ENCODE measurements at places on chromosomes 5 and 9.

GRCh38 chr5:174221946-174222345 is 176.4 kb downstream of the NSG2 start:
- no peak for DNase-seq

DNA sequence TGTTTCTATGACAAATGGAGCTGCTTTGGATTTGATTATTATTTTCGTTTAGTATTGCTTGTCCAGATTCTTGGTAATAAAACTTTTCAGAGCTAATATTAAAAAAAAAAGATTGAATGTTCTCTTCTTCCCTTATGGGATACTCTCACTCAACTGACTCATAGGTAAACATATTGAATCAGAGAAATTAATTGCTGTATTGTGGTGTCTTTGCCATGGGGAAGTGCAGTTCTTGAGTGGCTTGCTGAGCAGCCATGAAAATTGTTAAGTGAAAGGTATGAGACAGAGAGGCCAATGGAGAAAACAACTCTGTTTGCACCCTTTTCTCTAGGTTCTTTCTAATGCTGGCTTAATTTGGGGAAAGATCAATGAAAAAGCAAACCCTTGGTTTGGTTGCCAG is 149.9 kb upstream of the HMHB1 start:
- no peak for DNase-seq

- DNase-seq: no peak
Measured at GRCh38 chr9:126348911-126349550, 22.4 kb downstream of the MVB12B start.

DNA sequence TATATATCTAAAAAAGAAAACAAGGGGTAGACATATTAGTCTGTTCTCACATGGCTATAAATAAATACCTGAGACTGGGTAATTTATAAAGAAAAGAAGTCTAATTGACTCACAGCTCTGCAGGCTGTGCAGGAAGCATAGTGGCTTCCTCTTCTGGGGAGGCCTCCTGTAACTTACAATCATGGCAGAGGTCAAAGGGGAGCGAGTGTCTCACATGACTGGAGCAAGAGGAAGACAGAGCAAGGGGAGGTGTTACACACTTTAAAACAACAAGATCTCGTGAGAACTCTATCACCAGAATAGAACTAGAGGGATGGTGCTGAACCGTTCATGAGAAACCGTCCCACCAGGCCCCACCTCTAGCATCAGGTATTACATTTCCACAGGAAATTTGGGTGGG is 616.8 kb downstream of the TLE4 start:
- DNase-seq: no peak

DNA sequence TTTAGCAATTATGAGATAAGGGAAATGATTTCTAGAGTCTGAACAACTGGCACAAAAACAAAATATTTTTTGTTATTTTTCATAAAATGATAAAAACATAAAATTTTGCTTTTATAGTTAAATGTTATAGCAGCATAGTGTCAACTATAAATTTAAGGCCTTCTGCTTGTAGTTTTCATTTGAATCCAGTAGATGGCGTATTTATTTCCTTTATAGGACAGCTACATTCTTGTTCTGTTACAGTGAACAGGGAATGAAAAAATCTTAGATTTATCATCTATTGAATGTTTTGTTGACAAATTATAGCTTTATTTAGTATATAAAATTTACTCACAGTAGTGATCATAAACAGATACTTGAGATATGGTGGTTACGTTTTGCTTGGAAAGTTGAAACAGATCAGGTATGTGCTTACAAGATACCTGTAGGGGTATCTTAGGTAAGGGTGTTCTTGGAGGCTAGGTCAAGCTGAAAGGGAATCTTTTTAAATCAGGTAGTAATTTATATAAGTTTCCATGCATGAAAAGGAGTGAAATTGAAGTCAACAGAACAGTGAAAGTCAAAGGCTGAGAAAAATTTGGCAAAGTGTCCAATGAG is 239.3 kb upstream of the GRIN3A start:
- DNase-seq: no peak

- DNase-seq: no peak
Measured at GRCh38 chr9:37967014-37967760, 63.3 kb upstream of the SLC25A51 start.

GRCh38 chr5:117594166-117594565 is 1019.5 kb upstream of the SEMA6A start:
- no peak for DNase-seq

DNA sequence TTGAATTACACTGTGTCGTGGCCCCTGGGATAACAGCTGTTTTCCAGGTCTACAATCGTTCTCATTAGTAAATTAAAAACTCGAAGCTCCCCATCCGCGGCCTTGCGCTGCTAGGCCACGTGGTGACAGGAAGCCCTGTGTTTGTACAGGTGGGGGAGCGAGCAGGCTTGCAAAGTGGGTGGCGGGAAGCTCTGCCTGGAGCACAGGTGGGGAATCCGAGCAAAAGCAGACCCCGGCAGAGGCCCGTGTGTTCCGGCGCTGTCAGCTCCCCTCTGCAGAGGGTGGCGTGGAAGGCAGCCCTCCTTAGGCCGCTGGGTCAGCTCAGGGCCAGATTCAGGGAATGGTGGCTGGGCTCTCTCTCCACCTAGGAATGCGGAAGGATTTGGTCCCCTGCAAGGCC is 59.5 kb upstream of the ERCC6L2 start:
- DNase-seq: no peak

DNA sequence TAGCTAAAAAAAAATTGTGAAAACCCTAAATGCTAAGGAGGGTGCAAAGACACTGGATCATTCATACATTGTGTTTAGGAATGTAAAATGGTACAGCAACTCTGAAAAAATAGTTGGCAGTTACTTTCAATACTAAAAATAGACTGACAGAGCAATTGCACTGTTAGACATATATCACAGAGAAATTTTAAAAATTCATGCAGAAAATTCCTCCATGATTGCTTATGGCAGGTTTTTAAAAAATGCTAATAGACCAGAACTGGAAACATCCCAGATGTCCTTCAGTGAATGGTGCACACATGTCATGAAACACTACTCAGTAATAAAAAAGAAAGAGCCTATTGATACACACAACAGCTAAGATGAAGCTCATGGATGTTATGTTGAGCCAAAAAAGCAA is 349.8 kb upstream of the DAB2 start:
- no peak for DNase-seq

DNA sequence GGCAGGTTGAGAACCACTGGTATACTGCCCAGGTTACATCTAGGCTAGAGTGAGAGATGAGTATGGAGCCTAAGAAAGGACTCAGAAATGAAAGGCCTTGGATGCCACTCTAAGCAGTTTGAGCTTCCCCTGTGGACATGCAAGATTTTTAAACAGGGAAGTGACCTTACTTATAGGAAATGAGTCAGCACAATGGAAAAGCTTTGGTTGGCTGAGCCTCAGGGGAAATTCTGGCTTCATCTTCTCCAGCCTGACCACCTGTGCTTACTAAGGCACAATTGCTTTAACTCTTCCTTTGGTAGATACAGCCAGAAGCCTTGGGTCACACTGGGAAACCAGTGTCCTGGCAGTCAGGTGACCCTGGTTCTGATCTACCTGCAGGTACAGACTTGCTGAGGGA is 380.2 kb upstream of the ZNF462 start:
- no peak for DNase-seq

- no peak for DNase-seq
Measured at GRCh38 chr9:12739014-12739652, 35.7 kb upstream of the LURAP1L start.

DNA sequence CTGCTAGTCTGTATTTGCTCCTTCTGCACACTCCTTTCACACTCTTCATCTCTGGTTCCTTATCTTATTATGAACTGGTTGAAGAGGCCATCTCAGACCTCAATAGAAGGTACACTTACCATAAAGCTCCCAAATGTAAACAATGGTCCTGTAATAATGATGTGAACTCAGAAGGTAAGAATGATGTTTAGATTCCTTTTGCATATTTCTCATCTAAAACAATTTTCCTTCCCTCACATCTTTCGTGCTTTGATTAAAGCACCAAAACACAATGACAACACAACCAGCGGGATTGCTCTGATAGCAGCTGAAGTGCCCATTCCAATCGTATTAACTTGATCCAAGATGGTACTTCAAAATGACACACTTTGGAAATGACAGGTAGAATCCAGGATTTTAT is 34.3 kb downstream of the NFIB start:
- DNase-seq: no peak

DNA sequence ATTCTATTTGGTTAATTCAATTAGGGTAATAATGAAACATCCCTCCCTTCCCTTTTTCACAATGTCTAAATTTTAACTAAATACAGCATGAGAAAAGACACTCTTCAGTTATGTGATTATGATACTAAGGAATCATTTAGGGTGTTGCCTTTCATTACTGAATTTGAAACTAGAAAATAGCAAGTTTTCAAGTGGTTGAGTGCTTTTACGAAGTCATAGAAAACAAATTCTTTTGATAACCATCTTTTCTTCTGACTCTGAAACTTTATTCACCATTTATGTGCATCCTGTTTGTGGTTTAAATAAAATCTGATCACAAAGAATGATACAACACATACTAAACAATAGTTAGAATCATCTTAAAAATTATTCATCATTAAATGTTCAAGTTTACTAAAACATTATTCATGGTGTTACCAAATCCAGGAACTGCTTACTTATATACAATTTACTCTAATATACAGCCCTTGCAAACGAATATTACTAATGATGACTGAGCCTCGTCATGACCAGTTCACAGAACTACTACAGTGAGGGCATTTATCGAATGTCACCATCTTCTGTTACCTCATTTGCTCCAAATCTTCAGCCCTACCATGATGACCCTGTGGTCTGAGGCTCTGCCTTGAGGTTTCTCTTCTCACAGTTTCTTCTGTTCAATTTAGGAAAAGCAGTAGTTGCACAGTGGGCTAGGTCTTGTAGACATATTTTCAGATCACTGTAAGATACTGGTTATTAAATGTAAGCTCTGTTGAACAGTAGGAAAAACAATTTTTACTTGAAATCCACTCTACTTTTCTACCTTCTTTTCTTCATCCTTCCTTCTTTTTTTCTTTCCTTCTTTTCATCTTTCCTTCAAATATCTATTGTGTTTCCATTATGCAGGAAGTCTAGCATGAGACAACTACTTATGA is 18.3 kb upstream of the IL9 start:
- no peak for DNase-seq

DNA sequence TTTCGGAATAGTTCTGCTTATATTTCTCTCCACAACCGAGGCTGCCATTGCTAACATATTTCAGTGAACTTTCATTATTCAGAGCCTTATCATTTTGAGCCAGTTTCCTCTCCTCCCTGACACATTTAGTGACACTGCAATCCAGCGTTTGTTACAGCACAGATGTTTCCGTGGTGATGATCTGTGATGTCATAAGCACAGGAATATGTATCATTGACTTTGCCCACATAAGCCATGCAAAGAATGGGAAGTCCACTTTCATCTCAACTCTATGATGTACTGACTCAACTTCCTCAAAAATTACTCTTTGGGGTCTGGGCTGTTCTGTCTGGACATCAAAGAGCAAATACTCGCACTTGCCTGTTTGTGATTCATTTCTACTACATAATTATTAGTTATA is 291.8 kb downstream of the EBF1 start:
- DNase-seq: no peak

DNA sequence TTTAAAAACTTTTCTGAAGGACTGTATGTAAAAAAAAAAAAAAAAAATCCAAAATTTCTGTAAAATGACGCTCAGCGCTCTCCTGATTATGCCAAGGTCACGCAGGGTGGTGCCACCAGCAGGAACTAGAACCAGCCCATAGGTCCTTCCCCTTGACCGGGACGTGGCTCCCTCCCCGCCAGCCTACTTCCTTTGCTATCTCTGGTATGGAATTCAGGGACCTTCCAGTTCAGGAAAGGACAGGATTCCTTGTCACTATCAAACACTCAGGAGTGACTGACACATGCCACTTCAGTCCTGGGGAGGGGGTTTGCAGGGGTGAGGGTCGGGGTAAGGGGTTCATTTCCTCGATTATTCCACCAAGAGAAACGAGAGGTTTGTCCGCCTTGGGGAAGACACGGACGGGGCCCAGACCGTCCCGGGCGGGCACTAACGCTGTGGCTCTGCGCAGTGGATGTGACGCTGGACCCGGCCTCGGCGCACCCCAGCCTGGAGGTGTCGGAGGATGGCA is 18.8 kb downstream of the BTNL9 start:
- DNase-seq: no peak

GRCh38 chr5:178115814-178116142 is 2.4 kb downstream of the N4BP3 start:
- DNase-seq: no peak

DNA sequence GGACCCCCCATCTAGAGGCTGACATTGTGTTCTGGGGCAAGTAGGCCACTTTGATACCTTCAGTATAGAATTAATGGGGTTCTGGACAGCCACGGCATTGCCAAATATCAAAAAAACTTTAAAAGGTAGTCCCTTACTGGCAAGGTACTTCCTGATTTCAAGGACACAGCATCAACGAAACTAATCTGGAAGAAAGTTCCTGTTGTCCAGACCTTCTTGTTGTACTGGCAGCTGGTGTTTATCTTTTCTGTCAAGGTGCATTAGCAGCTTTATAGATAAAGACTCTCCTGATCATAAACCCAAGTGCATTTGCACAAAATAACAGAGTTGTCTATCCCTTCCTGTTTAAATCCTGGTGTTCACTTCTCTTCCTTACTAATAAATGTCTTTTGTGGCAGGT is 23.7 kb upstream of the GOLGA1 start:
- no peak for DNase-seq

- no peak for DNase-seq
Measured at GRCh38 chr5:160919626-160920025, 67.6 kb upstream of the ATP10B start.

DNA sequence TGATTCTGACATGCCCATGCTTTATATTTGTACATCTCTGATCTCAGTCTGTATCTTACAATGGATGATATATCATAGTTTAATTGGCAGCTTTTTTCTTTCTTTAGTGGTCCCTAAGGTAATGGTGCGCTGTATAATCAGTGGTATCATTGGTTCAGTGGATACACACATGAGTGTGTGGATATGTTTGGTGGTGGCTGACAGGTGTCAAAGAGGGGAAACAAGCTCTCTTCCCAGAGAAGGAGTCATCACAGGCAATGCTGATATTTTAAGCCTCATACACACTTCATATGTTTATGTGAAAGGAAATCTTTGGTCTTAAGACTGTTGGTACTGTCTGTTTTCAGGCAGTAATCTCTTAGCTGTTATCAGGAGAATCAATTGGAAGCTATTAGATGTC is 52.1 kb upstream of the KIAA1958 start:
- DNase-seq: no peak

DNA sequence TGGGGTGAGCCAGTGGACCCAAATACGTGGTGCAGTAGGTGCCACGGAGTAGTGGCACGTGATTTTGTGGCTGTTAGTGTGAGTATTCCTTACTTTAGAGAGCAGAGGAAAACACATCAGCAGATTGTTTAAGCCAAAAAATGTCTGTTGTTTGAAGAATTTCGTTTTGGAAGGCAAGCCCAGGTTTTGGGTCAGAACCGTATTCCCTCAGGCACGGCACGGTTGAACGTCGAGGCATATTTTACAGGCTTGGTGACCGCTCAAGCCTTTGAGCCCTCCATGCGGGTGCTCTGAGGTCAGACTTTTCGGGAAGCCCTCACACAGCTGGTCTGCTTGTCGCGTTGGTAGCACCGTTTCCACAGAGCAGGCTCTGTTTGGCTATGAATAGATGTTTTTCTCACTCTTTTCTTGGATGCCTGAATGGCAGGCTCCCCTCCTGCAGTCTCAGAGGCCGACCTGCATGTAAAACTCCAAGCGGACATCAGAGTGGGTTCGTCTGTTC is 27.2 kb downstream of the NEK6 start:
- DNase-seq: no peak

Data from renal pelvis (tissue), 12 donors.